RPMI8226 (cell line): ENCODE measurements at places on chromosomes 4 and X.
A peak's percentile ranks its signal among the peaks of the same experiment; 100 is the strongest.

DNA sequence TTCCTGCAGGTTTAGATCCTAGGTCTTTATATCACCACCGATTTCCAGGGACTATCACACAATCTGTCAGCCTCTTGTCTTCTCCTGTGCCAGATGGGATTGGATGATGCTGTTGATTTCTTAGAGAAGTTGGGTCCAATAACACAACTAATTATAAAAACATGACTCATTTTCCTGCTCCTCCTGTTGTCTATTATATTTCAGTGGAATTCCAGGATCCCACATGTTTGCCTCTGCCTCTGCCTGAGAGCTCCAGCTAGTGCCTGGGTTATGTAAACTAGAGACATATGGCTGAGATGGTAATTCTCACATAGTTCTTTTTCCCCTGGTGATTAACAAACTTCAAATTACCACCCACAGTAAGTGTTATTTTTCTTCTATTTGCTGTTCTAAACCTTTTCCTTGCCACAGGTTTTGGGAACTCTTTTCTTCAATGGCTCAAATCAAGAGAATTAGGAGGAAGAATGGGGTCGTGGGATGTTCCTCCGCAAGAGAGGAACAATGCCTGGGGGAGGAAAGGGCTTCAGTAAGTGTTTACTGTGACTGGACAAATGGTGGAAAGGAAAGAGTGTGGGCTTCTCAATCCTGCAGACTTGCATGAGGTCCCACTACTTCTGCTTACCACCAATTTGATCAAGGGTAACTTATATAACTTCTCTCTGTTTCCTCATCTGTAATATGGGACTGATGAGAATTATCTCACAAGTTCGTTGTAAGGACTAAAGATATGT lies 3.4 kb upstream of the HOPX start:
- no peak for DNase-seq

- DNase-seq: no peak
Measured at GRCh38 chrX:152833378-152833777, 2.5 kb downstream of the NSDHL start.

- DNase-seq: no peak
Measured at GRCh38 chr4:134754301-134755019, 552.9 kb upstream of the PABPC4L start.

GRCh38 chr4:169649545-169650226 lies 29.3 kb downstream of the CLCN3 start:
- no peak for DNase-seq

GRCh38 chrX:133897593-133898163 lies 87.7 kb downstream of the GPC3 start:
- DNase-seq: no peak

DNA sequence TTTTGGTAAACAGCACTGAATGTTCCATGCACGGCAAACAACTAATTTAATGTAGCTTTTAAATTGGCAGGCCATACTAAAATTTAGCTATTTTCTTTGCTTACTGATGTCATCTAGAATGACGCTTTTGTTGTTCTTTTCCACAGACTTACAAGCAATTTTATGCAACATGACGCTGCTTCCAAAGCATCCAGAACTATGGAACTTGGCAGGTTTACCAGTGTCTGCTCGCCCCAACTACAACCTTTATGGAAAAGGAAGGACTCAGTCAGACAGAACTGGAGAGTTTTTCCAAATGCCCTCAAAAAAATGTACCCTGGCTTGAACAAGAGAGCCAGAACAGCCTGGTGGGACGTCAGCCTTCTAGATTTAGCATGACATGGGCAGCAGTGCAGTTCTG lies 58.7 kb downstream of the ANOS1 start:
- DNase-seq: no peak

DNA sequence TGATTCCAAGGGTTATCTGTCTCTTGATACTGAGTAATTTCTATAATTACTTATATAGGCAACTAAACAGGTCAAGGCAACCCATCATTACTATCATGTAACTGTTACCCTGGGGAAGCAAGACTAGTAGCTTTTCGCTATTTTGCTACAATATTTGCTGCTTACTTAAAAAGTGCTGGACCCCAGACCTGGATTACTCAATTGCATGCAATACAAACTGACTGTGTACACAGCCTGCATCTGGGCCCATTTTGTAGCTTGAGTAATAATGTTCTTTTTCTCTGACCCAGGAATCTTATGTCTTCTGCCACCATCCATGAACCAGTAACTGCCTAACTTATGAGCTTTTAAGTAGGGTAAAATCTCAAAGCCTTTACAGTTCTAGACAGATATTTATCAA lies 53.4 kb downstream of the CNOT6L start:
- no peak for DNase-seq

GRCh38 chr4:146415829-146416228 lies 105.9 kb downstream of the SLC10A7 start:
- DNase-seq: no peak

DNA sequence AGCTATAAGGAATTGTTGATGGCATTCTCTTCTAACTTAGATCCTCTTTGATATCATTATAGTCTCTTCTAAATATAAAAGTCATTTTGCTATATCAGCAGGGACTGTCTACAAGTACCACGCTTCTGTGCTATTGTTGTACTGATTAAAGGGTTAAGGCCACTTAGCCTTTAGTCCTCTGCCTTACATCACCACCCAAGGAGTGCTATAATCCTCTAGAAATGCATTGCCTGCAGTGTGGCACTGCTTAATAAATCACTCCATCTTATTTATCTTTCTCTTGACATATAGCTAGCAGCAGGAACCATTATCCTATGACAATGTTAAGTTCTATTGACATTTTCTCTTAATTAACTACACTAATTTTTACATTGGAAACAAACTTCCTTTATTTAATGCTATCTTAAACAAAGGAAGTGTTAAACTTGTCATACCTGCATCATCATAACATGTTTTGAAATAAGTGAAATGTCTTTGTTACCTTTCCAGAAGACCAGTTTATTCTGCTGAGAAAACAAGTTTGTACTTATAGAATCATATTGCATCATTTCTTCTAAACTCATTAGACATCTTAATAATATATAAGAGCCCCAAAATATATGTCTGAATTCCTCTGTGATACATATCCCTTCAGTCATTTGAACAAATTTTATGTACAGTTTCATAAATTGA lies 360.9 kb upstream of the ATOH1 start:
- no peak for DNase-seq

DNA sequence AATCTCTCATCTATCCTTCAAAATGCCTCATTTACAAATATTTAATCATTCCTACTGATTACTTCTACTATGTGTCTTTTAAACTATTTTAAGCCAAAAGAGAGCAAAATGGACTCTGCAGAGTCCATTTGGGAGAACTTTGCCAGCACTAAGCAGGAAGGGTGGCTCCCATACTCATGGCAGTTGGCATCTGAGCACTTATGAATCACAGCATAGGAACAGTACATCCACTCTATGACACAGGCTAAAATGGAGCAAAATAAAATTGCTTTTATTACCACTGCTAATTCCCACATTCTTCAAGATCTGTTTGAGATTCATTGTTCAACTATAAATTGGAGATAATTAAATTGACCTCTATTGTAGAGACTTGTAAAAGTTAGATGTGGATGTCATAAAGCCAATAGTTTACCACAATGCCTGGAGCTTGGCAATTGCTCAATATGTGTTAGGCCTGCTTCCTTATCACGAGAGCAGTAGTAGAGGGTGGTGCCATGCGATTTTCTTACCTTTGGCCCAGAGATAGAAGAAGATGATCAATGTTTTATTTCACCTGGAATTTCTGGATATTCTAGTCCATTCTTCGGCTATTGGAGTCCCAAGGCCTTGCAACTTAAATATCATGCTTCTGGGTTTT lies 19.1 kb downstream of the HPGD start:
- DNase-seq: no peak

GRCh38 chrX:67730296-67730695 lies 186.5 kb downstream of the AR start:
- DNase-seq: no peak

- no peak for DNase-seq
Measured at GRCh38 chr4:89625599-89626293, 211.2 kb downstream of the SNCA start.

GRCh38 chr4:55808186-55808585 lies 11.4 kb upstream of the EXOC1L start:
- DNase-seq: no peak

DNA sequence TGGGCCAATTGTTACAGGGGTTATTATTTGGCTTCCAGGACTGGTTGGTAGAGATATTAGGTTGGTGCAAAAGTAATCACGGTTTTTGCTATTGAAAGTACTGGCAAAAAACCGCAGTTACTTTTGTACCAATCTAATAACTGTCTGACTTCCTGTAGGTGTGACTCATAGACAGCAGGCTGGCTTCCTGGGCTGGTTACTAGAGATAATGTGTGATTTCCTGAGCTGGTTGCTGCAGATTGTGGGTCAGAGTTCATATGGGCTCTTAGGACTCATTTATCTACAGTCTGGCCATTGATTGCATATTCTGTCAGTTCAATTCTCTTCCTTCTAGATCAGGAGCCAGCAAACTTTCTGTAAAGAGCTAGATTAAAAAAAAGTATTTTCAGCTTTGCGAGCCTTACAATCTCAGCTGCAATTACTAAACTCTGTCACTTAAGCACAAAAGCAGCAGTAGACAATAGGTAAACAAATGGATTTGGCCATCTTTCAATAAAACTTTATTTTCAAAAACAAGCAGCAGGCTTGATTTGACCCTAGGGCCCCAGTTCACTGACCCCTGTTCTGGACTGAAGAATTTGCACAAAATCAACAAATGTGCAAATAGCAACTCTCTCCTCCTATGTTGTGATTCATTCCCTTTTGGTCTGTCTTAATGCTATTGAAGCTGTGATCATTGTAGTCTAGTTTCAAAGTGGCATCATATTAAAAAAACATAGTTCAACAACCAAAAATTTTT lies 50.8 kb upstream of the BOD1L1 start:
- DNase-seq: no peak

DNA sequence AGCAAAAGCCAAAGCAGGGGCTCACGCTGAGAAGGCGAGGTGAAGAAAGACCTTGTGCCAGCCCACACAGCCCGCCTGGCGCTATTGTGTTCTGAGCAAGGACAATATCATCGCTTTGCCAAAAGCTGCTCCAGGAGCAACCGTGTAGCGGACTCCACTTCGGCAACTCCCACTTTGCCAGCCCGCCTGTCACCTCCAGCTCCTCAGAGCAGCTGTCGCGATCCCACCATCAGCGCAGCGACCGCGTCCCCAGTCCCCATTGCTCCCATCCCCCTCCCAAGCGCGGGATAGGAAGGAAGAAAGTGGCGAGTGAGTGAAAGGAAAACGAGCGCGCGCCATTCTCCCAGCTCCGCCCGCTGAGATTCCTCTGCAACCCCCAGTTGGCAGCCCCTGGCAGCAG lies 759 bp downstream of the ZC4H2 start:
- DNase-seq: peak; percentile 22

- no peak for DNase-seq
Measured at GRCh38 chr4:31613946-31614623, 893.9 kb downstream of the PCDH7 start.

GRCh38 chr4:1991596-1992434 lies 17.0 kb downstream of the NELFA start:
- DNase-seq: no peak

- DNase-seq: no peak
Measured at GRCh38 chr4:133600008-133600407, 450.9 kb downstream of the PCDH10 start.

DNA sequence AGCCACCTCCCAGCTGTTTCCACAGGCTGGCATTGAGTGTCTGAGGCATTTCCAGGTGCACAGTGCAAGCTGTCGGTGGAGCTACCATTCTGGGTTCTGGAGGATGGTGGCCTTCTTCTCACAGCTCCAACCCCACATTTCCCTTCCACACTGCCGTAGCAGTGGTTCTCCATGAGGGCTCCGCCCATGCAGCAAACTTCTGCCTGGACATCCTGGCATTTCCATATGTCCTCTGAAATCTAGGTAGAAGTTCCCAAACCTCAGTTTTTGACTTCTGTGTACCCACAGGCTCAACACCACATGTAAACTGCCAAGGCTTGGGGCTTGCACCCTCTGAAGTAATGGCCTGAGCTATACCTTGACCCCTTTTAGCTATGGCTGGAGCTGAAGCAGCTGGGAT lies 10.3 kb upstream of the FRMPD4 start:
- DNase-seq: no peak

DNA sequence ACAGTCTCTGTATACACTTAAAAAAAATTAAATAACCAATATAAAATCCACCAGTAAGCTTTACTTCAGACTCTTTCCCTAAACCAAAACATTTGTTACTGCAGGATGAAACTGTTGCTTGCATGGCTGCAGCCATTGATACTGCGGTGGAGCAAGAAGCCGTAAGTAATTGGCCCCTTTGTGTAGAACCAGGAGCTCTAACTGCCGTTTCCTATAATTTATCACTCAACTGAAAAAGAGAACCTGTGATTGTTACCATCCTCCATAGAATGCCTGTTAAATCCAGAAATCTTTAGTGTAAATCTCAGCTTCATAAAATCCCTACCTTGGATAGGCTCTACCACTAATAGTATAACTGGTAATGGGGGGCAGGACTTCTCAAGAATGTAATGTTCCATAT lies 62.6 kb downstream of the KIF4A start:
- no peak for DNase-seq

GRCh38 chrX:42992199-42992943 lies 214.4 kb upstream of the PPP1R2C start:
- DNase-seq: no peak

DNA sequence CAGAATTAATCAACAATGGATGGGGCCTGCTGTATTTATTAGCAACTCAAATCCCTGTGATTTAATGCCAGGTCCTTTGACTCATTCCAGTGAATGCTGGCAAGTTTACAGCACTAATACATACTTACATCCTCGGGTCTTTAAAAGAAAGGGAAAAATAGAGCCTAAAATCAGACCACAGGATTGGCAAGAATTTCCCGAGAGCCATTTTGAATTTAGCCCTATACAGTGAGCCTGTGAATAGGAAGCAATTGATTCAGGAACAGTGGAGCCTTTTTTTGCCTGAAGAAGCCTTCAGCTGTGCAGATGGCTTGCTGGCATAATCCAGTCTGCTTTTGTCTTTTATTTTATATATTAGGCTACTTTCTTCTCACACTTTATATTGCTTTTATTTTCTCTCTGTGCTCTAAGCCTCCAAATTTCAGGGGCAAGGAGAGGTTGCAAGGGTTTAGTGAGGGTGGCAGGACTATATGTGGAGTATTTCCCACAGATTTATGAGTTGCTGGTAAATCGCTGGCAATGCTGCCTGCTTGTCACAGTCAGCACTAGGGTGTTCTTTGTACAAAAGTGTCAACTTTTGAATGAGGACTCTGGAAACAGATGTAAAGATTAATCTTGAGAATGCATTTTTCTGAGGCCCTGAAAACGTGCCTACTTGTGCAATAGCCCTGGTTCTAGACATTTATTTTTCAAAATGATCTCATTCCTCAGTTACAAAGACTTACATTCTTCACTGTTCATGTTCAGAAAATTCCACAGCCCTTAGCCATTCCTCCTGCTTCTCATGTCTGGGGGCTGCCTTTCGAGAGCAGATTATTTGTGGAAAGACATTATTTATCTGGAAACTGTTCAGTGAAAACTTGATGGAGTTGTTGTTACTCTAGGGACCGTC lies 303.5 kb downstream of the SPRY1 start:
- no peak for DNase-seq

DNA sequence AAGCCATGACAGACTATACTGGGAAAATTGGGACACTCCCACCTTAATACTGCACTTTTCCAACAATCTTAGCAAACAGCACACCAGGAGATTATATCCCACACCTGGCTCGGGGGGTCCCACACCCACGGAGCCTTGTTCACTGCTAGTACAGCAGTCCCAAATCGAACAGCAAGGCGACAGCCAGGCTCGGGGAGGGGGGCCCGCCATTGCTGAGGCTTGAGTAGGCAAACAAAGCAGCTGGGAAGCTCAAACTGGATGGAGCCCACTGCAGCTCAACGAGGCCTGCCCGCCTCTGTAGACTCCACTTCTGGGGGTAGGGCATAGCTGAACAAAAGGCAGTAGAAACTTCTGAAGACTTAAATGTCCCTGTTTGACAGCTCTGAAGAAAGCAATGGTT lies 118.3 kb downstream of the MAGEB5 start:
- DNase-seq: no peak
